ENCODE measurements at places on chromosomes 13 and 19.
A peak's percentile ranks its signal among the peaks of the same experiment; 100 is the strongest.

- DNase-seq = no peak
These were observed 35.2 kb upstream of the WDFY2 start for GRCh38 chr13:51549050-51549449.

- DNase-seq = no peak
These were observed 7.2 kb downstream of the GPX4 start for GRCh38 chr19:1110809-1111640.

DNA sequence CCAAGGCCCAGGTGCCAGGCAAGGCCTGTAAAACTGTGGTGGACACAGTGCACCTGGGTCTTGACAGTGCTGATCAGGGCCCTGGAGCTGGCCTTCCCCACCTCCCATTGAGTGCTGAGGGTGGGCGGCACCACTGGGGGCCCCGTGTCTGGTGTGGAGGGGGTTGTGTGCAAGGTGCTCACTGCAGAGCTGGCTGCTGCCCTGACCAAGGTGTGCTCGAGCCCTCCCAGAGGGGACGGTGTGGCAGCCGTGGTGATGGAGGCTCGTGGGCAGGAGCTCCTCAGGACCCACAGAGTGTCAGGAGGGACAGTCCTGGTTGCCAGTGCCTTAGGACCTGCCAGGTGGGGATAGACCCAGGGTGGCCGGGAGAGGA, 23.0 kb downstream of the ATP4B start:
- DNase-seq = no peak

DNA sequence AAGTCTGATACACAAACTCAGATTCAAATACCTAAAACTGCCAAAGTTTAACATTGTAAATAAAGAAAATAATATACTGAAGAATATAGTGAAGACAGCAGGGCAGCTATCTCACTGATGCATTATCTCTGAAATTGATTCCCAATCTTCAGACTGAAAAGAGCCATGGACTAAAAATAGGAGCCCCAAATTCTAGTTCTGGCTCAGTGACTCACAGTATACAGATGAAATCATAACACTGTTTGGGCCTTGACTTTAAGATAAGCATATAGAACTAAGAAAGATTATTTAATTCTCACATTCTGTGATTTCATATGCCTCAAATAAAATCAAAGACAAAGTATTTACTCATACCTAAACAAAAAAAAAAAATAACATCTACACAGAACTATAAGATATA, 53.9 kb downstream of the RBM26 start:
- no peak for DNase-seq

DNA sequence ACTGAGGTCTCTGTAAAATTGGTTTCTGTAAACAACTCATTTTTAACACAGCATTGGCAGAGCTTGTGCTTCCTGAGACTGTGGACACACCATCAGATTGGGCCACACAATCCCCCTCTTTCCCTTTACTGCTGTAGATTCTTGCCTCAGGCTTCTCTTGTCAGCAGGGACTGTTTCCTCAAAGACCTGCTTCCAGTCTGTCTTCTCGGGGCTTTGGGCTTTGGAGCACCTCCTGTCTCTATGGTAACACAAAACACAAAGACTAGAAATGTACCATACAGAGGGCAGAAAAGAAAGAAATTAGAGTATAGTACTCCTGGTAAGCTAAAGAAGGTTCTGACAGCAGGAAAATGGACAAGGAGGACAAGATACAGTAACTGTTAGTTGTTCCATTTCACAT, 484.5 kb downstream of the DIAPH3 start:
- DNase-seq = no peak

- no peak for DNase-seq
These were observed 258.8 kb upstream of the SPRY2 start for GRCh38 chr13:80599765-80600164.

- DNase-seq = peak; percentile 92
These were observed 5.2 kb upstream of the LMNB2 start for GRCh38 chr19:2461751-2462634.

- no peak for DNase-seq
These were observed 995.9 kb downstream of the UQCRFS1 start for GRCh38 chr19:28217022-28217421.

GRCh38 chr19:18437491-18438330, at the start of gene ISYNA1:
TSS of gene ISYNA1 (minus strand) at chr19:18438133. CDS start at chr19:18437979, 154 bp downstream.
- peak; percentile 82 for DNase-seq

DNA sequence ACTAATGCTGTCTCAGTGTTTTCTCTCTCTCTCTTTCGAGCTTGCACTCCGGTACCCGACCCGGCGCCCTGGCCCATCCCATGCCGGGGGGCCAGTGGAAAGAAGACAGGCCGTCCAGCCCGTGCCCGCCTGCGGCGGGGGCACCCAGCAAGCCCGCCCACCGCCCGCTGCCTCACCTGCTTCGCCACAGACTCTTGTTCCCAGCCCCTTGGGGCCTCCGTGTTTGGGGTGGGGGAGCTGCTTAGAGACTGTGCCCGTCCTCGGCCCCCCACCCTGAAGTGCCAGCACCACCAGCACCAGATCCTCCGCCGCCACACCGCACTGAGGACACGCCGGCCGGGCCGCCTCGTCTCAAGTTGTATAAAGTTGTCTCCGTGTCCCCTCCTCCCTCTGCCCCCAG, 2.4 kb downstream of the LENG9 start:
- no peak for DNase-seq

DNA sequence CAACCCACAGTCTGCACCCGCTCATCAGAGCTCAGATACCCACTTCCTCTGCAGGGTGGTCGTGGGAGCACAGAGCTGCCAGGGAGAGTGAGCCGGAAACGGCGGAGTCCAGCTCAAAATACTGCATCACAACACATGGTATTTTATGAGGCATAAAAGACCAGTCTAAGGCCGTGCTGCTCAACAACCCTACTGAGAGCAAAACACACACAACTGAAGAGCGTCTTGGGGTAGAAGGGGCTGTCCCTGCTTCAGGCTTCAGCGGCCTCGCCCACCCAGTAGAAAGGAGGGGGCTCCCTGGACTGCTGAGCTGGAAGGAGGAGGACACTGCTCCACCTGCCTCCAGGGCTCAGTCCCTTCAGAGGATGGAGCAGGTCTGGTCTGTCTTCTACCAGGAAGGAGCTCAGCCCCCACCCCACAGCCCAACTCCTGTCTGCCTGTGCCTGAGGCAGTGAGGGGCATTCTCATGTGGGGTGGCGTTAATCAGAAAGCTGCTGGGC, 36.9 kb downstream of the NAXD start:
- DNase-seq = no peak

DNA sequence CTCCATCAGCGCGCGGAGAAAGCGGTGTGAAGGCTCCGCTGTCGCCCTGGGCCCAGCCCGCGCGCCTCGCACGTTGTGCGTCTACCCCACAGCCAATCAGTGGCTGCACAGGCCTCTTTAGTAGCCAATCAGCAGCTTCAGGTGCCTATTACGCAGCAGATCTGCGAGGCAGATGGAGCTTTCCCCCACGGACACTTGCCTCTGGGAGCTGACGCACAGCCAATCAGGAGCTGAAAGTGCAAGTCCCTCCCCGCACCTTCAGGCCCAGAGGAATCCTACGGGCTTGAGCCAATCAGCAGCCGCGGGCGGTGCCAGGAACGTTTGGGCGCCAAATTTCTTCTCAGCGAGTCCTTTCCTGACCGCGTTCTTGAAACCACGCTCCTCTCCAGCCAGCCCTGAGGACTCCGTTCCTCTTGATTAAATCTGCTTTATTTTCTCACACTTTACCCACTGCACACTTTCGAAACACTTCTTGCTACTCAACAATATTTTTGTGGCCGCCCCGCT, 39.9 kb downstream of the SIGLEC7 start:
- DNase-seq = no peak

- no peak for DNase-seq
These were observed 166.2 kb downstream of the KCTD12 start for GRCh38 chr13:76719955-76720354.

DNA sequence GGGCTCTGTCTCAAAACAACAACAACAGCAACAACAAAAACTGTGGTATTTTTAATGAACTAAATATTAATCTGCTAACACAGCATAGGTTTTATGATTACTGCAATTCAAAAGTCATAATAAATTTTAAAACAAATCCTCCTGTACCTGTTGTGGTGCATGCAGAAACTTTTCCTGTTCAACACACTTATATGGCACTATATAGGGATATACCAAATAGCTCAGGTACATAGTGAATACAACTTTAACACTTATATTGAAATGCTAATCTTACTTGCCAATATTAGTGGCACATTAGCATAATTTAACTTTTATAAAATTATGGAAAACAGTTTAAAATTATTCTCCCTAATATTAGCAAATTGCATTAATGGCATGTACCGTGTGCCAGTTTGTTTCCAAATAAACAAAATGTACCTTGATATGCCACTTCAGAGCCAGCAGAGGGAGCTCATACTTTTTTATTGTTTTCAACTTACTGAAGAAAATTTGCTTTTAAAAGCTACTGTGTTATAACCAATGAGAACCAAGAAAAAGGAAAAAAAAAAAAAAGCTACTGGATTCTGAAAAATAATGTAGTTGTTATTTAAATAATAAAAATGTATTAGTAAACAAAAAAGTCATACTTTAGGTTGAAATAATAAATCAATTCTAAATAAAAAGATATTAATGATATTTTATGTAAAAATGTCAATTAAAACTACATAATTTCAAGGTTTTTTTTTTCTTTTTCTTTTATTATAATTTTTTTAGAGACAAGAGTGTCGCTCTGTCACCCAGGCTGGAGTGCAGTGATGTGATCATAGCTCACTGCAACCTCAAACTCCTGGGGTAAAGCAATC, 18.0 kb upstream of the RBM26 start:
- DNase-seq = peak; percentile 40

- DNase-seq = no peak
These were observed 278.8 kb downstream of the TSHZ3 start for GRCh38 chr19:31070146-31071065.

DNA sequence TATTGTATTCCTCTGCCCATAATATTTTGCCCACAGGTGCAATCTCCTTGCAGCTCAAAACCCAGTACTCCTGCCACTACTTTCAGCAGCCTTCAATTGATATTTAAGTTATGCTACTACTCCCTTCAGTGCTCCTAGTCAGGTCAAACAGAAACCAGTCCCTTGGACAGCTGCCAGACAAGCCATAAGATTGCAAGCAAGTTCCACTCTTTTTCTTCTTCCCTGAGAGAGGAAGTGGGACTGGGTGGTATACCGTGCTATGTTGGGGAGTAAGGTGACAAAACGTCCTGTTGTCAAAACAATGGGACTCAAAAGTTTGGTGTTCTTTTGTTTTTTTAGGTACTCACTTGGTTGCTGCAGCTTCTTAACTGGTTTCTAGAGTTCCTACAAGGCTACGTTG, 63.1 kb upstream of the FRY start:
- DNase-seq = no peak

GRCh38 chr13:112974125-112974524, 5.1 kb downstream of the MCF2L start:
- no peak for DNase-seq

DNA sequence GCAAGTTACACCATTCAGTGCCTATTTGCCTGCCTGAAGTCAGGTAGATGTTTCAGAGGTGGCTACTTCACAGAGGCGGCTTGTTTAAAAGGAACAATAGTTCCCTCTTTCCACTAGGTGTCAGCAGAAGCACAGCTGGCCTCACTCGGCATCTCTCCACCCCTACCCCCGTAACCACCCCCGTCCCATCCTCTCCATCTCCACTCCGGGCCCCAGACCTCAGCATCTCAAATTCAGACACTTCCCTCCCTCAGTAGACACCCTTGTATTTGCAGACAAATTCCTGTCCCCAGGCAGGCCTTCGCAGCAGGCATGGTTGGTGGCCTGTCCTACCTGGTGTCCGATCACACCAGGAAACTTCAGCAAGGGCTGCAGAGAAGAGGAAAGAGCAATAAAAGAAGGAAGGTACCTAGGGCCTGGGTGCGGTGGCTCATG, 9.1 kb upstream of the DPP9 start:
- peak; percentile 85 for DNase-seq

- DNase-seq = peak; percentile 92
These were observed at the start of gene SNRPD2 for GRCh38 chr19:45691516-45692186. TSS of gene SNRPD2 (minus strand) at chr19:45691953. CDS start at chr19:45691888, 65 bp downstream.

DNA sequence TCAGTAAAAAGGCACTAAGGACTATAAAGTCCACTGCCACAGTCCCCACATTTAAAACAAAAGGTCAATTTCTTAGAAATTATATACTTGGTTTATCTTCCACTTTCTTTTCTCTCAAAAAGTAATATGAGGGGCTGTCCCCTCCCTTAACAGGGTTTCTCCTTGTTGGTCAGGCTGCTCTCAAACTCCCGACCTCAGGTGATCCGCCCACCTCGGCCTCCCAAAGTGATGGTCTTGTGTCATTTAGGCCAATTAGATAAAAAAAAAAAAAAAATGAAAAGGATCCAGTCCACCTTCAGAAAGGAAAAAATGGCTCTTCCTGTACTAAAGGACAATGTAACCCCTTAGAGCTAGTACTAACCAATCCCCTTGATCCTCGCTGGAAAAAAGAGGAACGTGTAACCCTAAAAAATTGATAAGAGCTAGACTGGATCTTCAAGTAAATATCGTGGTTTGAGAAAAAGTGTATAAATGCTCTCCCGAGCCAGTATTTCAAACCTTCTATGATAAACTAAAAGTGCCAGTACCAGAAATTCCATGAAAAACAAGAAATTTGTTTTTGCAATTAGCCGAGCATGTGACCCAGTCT, 9.0 kb upstream of the CD70 start:
- DNase-seq = no peak

- no peak for DNase-seq
These were observed at the start of gene PPFIA3 for GRCh38 chr19:49119411-49120324. TSS of gene PPFIA3 (plus strand) at chr19:49119544. CDS start at chr19:49127874, 8,330 bp downstream.

- DNase-seq = no peak
These were observed 2.0 kb upstream of the IL17D start for GRCh38 chr13:20701461-20701860.

DNA sequence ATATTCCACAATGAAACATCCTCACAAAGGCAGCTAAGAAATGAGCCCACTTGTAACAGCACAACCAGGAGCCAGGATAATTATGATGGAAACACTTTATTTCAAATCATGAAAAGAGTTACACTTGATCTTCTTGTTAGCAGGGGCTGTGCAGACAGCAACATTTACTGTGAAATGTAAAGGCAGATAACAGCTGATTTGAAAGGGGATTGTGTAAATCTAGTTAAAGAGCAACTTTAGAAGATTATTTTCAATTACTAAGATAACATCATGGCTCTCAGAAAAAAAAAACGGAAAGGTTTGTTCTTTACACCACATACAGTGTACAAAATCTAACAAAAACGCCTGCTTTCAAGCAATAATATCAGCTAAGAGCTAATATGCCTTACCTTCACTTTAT, 22.4 kb downstream of the ENOX1 start:
- DNase-seq = no peak

- DNase-seq = no peak
These were observed 311.6 kb downstream of the KCNRG start for GRCh38 chr13:50326811-50327210.

All from GM13976 (cell line).